ENCODE measurements at places on chromosomes 3 and 15.

DNA sequence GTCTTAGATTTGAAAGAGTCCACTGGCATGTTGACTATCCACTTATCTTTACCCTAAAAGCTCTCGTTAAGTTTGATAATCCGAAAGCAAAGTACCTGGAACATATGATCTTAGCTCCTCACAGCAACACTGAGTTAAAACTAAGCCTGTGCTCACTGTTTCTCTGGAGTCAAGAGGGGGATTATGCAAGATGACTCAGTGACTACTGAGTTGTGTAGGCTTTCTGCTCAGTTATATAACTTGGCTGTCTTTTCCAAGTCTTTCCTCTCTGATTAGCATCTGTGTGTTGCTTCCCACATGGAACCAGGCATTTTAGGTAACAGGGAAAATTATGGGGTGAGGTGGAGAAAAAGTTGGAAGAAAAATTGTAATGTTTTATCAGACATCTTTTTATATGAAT lies 31.2 kb upstream of the MYO5C start:
- DNase-seq = no peak

DNA sequence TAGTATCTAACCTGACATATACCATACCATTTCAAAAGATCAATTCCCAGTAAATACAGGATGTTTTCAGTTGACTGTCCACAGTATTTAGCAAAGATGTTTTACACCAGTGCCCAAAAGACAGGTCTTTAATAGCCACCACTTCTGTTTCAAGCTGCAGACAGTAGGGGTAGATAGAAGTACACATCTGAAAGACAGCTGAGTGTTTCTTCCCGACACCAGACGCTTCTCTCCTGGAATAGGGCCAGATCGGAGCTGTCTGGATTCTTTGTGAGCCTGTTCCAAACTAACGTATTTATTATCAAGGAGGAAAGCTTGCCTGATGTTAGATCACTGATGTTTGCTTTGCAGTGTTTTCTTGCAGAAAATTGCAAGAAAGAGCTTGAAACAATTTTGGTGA lies 136.1 kb upstream of the RBMS3 start:
- DNase-seq = no peak

DNA sequence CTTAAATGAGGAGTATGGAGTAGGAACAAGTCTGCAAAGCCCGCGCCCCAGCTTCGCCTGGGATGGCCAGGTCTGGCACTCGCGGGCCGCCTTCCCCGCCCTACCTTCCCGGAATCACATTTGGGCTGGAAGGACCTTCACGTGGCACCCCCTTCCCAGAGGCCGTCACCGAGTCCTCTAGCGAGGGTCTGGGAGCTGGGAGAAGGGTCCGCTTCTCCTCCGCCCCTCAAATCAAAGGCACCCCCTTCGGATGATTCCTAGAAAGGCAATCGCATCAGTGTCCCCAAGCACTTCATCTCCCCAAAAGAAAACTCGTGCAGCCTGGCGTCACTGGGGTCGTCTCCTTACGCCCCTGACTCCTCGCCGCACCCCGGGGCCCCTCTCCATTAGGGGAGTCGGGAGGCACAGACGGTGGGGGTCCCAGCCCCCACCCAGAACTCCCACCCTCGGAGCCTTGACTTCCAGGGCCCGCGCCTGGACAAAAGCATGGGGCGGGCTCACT lies 380 bp downstream of the MYLK start:
- DNase-seq = no peak

- DNase-seq = no peak
These were observed 16.1 kb downstream of the DNAJA4 start for GRCh38 chr15:78280319-78281072.

DNA sequence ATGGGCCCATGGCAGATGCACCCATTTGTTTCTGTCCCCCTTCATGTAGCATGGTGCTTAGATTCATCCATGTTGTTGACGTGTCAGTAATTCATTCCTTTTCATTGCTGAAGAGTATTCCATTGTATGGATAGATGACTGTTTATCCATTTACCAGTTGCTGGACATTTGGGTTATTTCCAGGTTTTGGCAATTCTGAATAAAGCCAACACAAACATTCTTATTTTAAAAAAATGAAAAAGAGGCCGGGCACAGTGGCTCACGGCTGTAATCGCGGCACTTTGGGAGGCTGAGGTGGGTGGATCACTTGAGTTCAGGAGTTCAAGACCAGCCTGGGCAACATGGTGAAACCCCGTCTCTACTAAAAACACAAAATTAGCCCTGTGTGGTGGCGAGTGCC lies 18.7 kb upstream of the TATDN2 start:
- DNase-seq = no peak

DNA sequence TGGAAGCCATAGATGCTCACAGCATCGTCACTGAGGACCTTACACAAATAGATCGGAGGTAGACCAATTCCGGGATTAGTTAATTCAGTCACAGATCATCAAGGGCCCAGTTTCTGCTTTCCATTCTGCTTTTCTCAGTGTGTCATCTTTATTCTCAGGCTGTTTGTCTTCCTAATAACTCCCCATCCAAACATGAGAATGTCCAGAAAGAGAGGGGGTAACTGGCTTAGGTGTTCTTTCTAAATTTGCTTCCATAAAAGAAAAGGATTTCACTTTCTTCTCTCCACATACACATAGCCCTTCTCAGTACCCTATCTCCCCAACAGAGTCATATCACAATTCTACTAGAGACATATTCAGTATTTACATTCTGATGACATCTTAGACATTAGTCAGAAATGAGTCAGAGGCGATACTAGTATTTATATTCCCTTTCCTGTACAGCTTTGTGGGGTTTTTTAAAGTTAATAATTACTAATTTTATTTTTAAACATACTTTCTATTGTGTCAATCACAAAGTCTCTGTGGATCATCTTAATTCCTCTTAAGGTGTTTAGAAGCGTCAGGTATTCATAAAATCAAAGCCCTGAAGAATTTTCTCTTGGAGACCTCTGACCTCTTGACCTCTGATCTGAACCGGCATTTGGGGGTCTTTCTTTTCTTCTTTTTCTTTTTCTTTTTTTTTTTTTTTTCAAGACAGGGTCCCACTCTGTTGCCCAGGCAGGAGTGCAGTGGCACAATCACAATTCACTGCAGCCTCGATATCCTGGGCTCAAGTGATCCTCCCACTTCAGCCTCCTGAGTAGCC lies 24.3 kb upstream of the IL12A start:
- DNase-seq = no peak

DNA sequence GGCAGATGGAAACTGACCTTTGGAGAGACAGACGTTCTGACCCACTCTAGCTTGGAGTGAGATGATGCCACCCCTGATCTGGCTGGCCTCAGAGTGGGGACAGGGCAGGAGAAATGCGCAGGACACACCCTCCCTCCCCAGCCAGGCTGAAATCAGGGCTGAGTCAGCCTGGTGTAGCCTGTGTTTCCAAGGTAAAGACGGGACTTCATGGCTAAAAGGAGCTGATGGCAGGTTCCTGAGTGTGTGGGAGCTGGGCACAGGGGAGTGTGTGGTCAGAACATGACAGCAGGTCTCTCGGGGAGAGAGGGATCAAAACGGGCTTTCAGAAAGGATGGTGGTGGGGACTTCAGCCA lies 14.6 kb upstream of the POLG start:
- no peak for DNase-seq

DNA sequence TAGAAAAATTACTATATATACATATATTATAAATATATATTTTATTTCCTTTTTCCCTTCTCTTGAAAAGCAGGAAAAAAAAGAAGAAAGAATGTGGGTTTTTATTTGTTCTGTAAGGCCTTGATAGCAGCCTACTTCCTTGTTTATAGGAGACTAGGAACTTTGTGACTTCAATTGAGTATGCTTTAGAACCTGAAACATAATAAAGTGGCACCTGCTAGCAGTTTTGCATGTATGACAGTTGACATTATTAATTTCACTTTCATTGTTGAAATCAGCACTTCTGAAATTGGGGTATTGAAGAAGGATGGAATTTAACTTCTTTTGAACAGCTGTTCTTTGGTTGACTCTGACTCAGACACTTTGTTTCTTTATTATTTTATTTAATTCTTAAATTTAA lies 56.9 kb downstream of the GLCE start:
- DNase-seq = no peak

DNA sequence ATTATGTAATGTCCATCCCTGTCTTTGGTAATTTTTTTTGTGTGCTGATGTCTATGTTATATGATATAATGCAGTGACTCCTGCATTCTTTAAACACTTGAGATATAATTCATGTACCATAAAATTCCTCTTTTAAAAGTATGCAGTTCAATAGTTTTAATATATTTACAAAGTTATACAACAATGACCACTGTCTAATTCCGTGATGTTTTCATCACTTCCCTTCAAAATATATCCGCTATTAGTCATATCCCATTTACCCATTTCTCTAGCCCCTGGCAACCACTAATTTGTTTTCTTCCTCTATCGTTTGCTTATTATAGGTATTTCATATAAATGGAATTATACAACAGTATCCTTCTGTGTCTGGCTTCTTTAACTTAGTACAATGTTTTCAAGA lies 64.9 kb upstream of the SUCLG2 start:
- DNase-seq = no peak

- DNase-seq = no peak
These were observed 41.5 kb downstream of the MAPK6 start for GRCh38 chr15:52060501-52060900.

GRCh38 chr3:186705882-186706780 lies 11.0 kb upstream of the KNG1 start:
- DNase-seq = no peak

- DNase-seq = no peak
These were observed 12.3 kb upstream of the PHLDB2 start for GRCh38 chr3:111846717-111847116.

- DNase-seq = no peak
These were observed 207.2 kb downstream of the ROBO2 start for GRCh38 chr3:77247061-77247460.

DNA sequence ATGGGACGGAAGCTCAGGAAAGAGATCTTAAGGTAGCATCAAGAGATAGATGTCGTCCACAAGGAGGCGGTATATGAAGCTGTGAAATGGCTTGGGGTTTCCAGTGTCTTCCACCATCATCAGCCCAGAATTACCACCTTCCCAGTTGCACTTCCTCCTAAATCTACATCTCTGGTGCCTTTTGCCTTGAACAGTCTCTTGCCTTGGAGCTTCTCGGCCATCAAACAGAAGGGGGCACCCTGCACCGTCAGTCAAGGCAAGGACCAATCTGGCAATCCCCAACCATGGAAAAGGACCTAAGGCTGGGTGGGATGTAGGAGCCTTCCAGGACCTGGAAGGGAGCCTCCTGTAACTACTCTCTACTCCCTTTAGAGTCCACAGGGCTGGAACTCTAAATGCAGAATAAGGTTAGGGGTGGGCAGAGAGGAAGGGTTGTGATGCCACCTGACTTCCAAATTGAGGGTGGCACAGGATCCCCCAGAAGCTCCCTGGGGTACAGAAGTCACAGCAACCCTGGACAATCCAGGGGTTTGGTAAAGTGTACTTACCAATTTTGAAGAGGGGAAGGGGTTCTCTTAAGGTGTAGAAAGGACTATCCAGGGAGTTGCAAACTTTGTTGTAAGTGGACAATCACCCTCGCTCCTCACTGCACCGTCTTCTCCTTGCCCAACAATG lies 1.0 kb upstream of the RYR3 start:
- DNase-seq = no peak

GRCh38 chr15:30063835-30064546 lies 18.8 kb upstream of the GOLGA8J start:
- DNase-seq = no peak

DNA sequence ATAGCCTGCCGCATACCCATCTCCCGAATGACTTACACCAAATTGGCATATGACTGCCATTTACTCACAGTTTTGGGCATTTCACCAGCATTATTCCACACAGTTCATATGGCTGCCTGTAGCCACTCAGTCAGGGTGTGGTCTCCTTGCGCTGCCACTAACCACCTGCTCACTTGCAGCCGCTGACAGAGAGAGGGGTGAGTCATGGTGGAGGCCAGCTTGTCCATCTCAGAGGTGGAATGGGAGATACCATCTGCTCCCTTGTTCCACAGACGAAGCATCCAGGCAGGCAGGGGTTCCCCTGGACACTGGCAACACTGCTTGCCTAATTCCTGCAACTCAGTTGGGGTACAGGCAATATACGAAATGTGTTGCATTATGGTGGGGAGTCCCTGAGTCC lies 15.6 kb downstream of the CCRL2 start:
- no peak for DNase-seq

DNA sequence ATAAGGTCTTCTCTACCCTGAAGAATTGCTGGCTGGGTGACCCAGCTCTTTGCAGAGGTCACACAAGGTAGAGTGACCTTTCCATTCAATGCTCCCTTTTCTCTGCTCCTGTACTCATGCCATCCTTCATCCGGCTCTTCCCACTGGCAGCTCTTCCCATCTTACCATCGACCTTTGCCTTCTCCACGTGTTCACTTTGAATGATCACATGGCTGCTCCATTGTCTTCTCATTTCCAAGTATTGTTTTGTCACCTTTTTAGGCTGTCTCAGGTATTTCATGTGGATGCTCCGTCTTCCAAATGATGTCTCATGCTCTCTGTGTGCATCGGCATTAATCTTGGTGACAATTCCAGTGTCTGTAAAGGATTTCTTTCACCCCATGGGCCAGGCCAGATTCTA lies 76.6 kb upstream of the ONECUT1 start:
- no peak for DNase-seq

DNA sequence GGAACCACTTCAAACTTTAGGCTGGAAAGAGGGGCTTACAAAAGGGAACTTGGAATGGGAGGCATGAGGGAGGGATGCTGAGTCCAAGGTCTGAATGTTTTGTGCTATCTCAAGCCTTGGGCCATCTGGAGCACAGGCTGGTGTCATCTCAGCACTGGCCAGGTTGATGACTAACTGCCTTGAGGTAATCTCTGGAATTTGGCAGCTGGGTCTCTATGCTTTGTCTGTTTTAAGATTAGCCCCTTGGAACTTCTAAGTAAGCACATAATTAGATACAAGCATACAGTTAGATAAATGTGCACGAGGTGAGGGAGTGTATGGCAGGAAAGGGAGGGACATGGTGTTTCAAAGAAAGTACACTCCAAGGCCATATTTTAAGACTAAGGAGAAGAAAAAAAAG lies 252.4 kb upstream of the CCDC54 start:
- no peak for DNase-seq

- DNase-seq = no peak
These were observed 70.0 kb upstream of the SKOR1 start for GRCh38 chr15:67755264-67755663.

GRCh38 chr15:25804451-25804850 lies 58.7 kb downstream of the ATP10A start:
- no peak for DNase-seq

DNA sequence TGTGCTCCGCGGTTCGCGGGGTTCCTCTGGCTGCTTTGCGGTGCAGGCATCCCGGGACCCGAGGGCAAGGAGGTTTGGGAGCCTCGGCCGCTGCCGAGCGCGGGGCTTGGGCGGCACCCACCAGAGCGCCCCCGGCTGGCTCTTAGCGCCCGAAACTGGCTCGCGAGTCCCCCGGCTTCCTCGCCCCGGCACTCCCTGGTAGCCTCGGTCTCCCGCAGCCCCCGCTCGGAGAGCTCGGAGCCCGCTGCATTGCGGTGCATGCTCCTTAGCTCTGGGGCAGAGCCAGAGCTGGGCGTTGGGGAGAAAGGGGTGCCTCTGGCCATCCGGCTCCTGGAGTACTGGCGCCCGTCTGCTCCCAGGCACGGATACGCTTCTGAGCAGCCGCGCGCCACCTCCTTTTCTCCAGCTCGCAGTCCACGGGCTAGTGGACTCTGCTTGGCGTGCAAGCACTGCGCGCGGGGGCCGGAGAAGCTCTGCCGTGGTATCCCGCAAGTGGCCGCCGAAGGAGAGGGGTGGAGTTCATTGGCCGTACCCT lies 753 bp downstream of the EPHB1 start:
- DNase-seq = no peak

GRCh38 chr3:165339753-165340152 lies 143.6 kb upstream of the SLITRK3 start:
- no peak for DNase-seq

Data from activated CD4-positive, alpha-beta T cell treated with anti-CD3 and anti-CD28 coated beads for 1 hour (primary cell).